Stimulated activated CD8-positive, alpha-beta memory T cell treated with anti-CD3 and anti-CD28 coated beads, Interleukin-12 subunit alpha, Interleukin-12 subunit beta, amount 100 ng/mL, for 4 hours (primary cell): ENCODE measurements at places on chromosomes 11 and 22.

GRCh38 chr22:48652796-48653195, 1174.9 kb downstream of the BRD1 start:
- DNase-seq, result no peak

DNA sequence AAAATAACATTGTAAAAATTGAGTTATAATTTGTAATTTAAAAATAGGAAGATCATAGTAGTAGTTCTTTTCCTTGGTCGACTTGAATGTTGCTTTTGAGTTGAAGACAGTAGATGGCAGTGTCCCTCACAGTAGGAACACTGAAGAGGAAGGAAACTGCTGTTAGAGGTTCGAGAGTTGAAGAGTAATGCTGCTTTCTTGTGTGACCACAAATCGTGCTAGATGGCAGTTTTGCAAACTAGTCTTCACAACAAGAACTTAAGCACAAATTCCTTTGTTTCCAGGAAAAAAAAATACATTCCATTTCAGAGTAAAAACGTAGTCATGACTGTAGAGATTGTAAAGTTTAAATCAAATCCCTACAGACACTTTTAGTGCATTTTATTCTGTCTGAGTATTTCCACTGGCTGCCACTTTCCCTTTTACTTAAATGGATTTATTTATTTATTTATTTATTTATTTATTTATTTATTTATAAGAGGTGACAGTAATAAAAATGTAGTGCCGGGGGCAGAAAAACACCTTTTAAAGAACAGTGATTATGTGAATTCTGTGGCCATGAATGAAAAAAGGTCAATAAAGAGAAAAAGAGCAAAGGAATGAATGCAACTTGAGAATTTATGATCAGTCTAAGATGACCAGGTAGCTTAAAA, 54.6 kb downstream of the SPECC1L start:
- no peak for DNase-seq

GRCh38 chr11:69220561-69221051, 64.9 kb downstream of the SMIM38 start:
- no peak for DNase-seq

GRCh38 chr22:37917874-37918548, 11.9 kb downstream of the MICALL1 start:
- no peak for DNase-seq

DNA sequence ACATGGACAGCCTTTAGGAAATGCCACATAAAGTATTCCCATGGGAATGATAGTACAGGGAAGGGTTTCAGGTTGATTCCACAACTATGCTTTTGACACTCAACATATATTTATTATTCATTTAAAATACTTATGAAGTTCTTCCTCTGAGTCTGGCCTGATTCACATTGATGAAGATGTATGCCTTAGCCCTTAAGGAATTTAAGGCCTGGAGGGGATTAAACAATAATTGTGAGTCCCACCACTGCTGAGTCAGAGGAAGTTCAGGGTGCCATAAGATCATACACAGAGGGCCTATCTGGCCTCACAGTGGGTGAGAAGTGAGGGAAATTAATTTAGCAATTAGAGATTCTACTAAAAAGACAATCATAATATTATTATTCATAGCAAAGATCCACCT, 161.1 kb upstream of the SNX19 start:
- no peak for DNase-seq

DNA sequence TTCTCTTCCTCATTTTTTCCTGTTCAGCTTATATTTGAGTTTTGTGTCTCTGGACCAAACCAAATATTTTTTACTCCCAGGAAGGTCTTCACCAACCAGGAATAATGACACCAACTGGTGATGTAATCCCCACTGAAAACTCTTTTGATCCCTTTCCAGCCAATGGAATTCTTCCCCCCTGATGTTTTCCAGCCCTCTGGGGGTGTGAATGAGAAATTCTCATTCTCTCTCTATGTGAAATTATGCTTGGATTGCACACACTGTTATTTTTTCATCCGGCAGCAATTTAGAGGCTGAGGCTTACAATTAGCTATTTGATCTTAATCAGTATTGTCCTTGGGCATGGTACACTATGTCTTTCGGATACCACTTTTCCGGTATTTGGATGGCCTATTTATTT, 39.5 kb upstream of the SLC1A2 start:
- no peak for DNase-seq

- DNase-seq, result no peak
Measured at GRCh38 chr22:46381142-46381541, 45.6 kb downstream of the TRMU start.

DNA sequence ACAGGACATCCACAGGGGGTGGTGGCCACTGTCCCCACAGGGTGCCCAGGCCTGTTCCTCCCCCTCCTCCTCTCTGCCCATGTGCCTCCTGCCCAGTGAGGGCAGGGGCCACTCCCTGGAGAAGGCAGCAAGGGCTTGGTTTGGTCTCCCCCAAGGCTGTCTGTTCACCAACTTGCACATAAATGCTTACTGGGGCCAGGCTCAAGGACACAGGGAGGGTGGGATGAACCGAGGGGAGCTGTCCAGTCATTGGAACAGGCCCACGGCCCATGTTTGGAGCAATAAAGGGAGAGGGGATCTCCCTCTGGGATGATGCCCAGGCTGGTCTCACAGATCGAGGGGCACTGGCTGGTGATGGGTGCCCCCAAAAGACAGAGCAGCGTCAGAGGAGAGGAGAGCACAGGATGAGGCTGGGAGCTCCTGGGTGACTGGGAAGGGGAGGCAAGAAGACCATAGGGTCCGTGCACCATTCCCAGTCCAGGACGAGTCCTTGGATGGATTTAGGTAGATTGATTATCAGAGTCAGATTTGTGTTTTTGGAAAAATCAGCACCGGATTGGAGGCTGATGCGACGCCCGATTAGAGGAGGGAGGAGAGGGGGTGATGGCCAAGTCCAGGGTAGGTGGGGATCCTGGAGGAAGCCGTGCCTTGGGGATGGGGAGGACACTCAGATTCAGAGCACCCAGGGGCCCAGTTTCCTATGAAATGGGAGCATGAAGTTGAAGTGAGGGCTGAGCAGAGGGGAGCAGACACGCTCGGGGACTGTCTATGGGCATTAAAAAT, 1.1 kb downstream of the IGLL5 start:
- DNase-seq, result no peak

DNA sequence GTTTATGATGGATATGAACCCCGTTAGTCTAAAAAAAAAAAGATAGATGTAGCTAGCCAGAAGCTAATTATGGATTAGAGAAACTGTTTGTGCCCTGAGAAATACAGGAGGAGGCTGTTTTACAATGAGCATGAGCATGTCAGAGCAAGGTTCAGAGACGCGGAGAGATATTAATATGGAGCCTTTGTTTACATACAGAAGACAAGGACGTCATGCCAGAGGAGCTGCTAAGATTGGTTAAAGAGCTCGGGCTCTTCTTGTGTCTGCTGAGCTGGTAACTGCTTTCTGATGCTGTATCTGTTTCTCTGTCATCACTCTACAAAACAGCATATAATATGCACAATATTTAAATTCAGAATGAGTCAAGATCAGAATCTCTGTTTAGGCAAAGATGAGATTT, 24.9 kb upstream of the CCDC89 start:
- DNase-seq, result no peak

DNA sequence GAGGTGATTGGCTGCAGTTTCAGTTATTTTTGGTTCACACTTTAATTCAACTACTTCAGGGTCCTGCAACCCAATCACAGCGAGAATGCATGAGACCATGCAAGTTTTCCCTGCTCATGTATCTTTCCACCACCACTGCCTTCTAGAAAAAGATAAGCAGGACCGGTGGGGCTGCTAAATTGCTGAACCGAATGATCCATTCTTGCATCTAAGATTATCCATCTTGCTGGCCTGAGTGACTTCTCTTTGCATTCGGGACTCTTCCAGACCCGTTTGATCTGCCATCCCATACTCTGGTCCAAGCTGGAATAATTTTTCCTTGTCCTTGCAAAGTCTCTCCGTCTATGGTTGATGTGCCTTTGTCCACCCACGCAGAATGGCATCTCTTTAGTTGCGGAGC, 56.3 kb upstream of the TP53I11 start:
- no peak for DNase-seq
